M059J (cell line): ENCODE measurements at places on chromosomes 5 and 9. TPM values are rescaled to one million over a fixed set of nuclear protein-coding genes. Genes with fewer than 3 reads are reported as not detected.

Gene TMEM203
- total RNA-seq: 68.2 and 68.9 TPM in 2 replicates

Gene PCDHB8
- total RNA-seq: 0.98 and 3.8 TPM in 2 replicates

Gene ZNG1A
- total RNA-seq: 32.1 and 47.2 TPM in 2 replicates

Gene GDNF
- total RNA-seq: 0.05 TPM in 1 of 2 replicates, not detected in the other

Gene PCDHGA3
- 0.49 TPM in 1 of 2 replicates, not detected in the other for total RNA-seq

Gene PURA
- 5.2 and 7.8 TPM in 2 replicates for total RNA-seq
